Mesothelial cell of epicardium (in vitro differentiated cells): ENCODE measurements at places on chromosomes 5 and 9.
A peak's percentile ranks its signal among the peaks of the same experiment; 100 is the strongest.

GRCh38 chr9:133750982-133751649 lies 13.0 kb upstream of the SARDH start:
- no peak for DNase-seq

DNA sequence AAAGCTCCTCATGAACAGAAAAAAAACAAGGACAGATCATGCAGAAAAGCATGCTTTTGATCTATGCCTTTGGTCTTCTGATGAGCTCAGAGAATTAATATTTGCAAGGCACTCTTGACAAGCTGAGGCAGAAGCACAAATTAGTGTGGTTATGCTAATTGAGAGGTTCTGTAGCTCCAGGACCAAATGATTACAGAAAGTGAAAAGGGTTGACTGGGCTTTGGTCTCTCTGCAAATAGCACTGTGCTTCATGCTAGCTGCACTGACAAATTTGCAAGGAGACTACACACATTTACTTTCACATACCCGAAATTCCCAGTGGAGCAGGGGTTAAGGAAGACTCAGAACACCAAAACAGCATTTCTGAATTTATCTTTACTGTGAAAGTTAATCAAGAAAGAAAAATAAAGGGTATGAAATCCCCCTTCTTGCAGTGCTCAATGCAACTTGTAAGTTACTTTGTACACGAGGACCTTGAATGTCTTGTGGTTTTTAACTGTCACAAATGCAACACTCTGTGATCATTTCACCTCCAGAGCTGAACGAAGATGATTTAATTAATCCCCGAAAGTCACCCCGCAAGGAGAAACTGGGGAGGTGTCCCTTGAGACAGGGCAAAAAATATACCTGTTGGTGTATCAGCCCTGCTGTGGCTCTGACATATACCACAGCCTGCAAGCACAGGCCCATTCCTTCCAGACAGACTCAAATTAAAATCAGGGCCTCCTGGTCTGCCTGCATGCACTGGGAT lies 11.9 kb downstream of the RAPGEF1 start:
- DNase-seq, result no peak

GRCh38 chr5:171513591-171513990 lies 94.1 kb downstream of the FGF18 start:
- DNase-seq, result no peak

DNA sequence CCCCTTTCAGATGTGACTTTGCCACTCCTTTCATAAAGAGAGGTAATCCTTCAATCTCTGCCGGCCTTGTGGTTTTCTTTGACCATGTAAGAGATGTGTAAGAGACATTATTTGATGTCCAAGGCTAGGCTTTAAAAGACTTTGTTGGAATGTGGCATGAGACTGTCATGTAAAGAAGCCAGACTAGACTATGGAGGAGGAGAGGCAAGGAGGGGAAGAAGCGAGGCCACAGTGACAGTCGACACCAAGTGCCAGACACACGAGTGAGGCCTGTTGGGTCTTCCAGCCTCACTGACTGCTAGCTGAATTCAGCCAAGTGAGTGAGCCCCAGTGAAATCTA lies 1013.3 kb downstream of the MAT2B start:
- no peak for DNase-seq

- DNase-seq, result no peak
These were observed 9.4 kb upstream of the ANGPTL2 start for GRCh38 chr9:127131871-127132270.

DNA sequence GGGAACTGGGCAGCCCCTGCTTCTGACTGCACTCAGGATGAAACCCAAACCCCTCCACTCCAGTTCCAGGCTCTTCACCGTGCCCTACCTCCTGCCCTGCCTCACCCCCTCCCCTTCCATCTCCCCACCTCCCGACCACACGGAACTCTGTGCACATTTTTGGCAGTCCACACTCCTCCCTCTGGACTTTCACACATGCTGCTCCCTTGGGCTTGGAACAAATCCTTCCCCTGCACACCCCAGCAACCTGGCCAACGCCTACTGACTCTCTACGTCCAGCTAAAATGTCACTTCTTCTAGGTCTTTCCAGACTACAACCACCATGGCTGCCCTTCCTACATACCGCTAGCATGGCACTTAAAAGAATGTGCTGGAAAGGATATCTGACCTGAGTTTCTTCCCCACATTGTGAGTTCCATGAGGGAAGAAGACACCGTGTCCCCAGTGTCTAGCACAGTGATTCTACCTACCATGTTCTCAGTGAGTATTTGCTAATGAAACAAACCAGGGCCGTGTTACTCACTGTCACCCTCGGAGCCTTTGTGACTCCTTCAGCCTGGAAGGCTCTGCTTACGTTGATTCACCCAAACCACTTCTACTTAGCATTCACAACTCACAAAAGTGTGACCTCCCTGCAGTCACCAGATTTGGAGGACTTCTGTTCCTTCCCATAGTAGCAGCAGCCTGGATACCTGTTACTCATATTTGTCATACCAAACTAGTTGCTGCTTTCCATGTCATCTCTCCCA lies 18.7 kb downstream of the RETREG1 start:
- DNase-seq, result no peak

DNA sequence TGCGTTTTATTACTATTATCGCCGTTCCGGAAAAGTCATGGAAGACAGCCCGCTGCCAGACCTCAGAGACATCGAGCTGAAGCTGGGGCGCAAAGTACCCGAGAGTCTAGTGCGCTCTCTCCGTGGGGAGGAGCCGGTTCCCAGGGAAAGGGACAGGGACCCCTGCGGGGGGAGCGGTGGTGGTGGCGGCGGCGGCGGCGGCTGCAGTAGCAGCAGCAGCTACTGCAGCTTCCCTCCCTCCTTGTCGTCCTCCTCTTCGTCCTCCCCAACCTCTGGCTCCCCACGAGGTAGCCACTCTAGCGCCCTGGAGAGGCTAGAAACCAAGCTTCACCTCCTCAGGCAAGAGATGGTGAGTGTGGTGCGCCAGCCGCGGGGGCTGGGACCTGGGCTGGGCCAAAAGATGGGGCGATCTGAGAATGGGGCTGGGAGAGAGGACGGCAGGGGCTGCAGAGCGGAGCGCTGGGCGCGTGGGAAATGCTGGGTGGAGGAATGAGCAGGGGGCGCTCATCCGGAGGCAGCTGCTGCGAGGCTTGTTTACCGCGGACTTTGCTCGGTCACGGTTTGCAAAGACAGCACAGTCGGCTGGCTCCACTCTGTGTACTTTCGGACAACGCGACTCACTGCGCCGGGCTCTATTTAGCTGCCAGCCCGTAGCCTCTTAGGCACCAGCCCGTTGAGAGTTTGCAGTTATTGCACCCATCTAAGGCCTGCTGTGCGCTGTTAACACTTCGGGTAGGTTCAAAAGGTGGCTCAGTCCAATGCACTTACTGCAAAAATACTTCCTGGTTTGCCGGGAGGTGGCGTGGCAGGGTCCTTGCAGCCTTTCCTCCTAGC lies 1.1 kb downstream of the LURAP1L start:
- peak; percentile 71 for DNase-seq

- no peak for DNase-seq
These were observed 287.1 kb downstream of the IZUMO3 start for GRCh38 chr9:24258626-24259025.

DNA sequence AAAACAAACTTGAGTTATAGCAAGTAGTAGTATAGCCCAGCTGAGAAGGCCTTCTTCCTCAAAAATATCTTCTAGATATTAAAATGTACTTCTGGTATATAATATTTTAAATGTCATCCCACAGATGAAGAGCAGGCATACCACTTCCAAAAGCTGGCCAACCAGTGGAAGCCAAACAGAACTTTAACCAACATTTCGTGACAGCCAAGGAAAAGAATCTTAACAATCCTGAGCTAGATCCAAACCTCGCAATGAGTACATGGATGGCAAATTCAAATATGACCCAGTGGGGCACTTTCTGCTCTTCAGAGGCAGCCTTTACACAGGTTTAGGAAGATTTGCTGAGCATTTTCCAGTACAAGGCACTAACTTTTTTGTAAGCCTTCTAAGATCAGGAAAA lies 91.8 kb upstream of the ACO1 start:
- no peak for DNase-seq
